ENCODE measurements at places on chromosomes 5 and 9.
A peak's percentile ranks its signal among the peaks of the same experiment; 100 is the strongest.

DNA sequence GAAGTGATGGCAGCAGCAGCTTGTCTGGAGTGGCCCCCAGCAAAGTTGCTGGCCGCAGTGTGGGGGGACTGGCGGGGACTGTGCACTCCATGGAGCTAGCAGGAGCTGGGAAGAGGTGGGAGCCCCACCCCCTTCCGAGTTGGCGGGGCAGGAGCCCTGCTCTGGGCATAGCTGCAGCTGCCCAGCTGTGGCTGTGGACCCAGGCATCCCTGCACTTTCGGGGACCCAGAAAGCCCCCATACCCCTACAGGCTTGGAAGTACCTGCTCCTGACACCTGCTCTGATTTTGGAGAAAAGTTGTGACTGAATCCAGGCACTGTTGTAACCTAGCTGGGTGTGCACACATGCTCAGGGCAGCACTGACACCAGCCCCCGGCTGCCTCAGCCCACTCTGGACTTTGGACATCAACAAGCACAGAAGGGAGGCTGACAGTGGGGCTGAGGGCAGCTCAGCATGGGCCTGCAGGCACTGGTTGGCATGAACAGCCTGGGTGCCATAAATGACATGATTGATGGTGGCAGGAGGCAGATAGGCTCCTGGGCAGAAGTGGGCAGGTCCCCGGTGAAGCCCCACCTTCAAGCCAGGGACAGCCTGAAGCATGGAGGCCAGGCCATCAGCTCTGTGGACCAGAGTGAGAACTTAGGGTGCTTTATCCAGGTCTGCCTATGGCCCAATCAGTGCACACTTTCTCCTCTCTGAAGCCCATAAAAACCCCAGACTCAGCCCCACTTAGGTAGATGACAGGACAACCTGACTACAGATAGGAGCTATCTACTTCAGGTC is 12.6 kb downstream of the LMBRD2 start:
- DNase-seq, result no peak

- DNase-seq, result no peak
Observed at GRCh38 chr9:127283917-127284497, 19.4 kb downstream of the GARNL3 start.

- no peak for DNase-seq
Observed at GRCh38 chr5:173232499-173233346, 2.3 kb downstream of the NKX2-5 start.

DNA sequence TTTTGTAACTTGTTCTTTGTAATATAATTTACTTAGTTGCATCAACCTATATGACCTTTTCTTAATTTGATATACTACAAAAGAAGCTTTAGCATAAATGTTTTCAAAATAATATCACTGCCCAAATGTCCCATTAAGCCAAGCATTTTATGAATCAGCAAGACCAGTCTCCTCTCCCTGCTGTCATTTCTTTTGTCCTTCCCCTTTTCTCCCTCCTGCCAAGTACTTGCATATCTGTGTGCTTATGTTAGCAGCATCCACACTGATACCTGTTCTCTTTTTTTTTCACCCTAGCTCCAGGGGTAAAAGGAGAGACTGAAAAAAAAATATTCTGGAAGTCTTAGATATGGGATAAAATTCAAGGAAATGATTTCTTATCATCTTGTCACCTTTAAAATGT is 69.7 kb downstream of the ZSWIM6 start:
- no peak for DNase-seq

GRCh38 chr9:114364134-114365041 is 23.4 kb downstream of the AKNA start:
- DNase-seq, result no peak

- DNase-seq, result no peak
Observed at GRCh38 chr5:147971472-147971871, 65.1 kb upstream of the C5orf46 start.

GRCh38 chr5:147341345-147341744 is 106.5 kb downstream of the STK32A start:
- no peak for DNase-seq

- no peak for DNase-seq
Observed at GRCh38 chr5:179599973-179600372, 23.5 kb downstream of the HNRNPH1 start.

DNA sequence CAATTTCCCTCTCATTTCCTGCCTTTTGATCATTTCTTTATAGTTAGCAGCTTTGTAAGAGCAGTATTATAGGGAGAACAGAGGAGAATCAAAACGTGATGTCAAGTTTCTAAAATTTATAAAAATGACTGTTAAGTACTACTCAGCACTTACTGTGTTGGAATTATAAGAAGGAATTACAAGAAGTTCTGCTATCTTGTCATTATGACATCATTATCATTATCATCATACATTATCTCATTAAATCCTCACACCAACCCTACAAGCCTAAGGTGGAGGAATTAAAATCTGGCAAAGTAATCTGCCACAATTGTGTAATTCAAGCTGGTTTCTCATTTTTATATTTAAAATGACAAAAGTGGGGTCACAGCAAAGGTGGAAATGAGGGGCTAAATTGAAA is 316.2 kb upstream of the CD180 start:
- no peak for DNase-seq

DNA sequence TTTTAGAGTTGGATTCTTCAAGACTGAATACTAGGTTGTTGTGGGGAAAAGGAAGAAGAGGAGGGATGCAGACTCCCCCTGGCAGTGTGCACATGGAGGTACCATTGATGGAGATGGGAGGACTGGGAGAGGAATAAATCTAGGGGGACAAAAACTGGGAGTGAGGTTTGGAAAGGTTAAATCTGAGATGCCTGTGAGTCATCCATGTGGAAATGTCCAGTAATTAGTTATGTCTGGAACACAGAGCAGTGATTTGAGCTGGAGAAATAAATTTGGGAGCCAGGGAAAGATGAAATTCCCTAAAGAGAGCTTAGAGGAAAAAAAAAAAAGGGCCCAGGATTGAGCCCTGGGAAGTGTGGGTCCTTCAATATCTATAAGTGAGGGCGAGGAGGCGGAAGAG is 8.0 kb upstream of the CCIN start:
- no peak for DNase-seq

- DNase-seq, result no peak
Observed at GRCh38 chr9:37652261-37652660, 1.5 kb downstream of the FRMPD1 start.

- DNase-seq, result no peak
Observed at GRCh38 chr5:180865981-180866695, 5.1 kb upstream of the ZFP62 start.

DNA sequence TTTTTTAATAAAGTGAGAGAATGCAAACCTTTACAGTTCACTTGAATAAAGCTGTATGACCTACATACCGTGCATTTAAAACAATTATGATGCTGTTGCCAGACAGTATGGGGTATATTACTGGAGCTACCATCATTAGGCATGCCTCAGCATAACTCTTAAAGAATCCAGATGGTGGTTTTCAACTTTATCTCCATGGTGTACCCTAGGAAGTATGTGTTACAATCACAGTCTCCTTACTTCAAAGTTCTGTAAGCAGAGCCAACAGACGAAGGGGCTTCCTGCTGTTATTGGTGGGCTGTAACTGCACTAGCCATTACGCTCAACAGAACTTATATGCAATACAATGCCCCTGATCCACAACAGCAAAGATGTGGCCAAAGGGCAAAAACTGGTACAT is 803.3 kb downstream of the DTWD2 start:
- no peak for DNase-seq

GRCh38 chr5:131393498-131393968 is 129.7 kb downstream of the CDC42SE2 start:
- DNase-seq, result no peak

DNA sequence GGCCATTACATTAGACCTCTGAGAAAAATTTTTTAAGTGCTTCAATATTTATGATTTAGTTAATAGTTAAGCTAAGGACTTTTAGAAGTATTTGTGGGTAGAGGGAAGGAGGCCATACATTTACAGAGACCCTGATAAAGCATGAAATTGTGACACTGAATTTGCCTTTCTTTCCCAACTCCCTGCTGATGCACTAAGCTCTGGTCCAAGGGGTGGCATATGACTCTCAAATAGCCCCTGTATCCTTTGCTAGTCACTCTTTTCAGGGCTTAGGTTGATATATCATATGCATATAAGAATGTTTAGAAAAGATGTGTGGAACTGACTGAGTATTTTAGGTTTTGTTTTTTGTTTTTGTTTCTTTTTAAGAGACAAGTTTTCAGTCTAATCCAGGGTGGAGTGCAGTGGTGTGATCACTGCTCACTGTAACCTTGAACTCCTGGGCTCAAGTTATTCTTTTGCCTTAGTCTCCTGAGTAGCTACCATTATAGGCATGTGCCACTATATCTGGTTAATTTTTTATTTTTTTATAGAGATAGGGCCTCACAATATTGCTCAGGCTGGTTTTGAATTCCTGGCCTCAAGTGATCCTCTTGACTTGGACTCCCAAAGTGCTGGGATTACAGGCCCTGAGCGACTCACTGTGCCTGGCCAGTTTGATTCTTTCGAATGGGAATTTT is 20.5 kb downstream of the KIAA1958 start:
- DNase-seq, result no peak

DNA sequence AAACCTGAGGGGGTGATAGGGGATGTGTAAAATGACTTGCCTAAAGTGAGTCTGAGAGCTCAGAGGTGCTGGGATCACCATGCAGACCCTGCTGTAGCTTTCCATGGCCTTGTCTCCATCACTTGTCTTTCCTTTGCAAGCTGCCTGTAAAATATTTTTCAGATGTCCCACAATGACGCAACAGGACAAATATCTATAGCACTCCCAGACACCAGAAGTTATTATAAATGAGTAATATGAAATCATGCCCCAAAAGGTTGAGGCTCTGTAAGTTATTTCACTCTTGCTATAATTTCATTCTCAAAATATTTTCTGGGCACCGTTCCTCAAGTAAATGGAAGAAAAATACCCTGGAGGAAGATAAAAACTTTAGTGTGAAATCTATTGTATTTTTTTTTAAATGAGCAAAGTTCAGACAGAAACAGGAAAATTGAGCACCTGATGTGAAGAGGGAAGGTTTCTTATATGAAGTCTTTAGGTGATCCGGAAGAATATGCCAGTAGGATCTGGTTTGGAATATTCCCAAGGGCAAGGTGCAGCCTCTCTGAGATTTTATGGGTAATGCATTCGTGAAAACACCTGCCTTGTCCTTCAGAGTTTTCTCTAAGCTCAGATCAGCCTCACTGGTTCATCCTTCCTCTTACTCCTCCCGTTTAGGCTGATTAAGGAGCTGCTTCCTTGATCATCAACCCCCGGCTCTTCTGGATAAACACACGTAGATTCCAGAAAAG is 138.3 kb upstream of the DMAC1 start:
- no peak for DNase-seq

DNA sequence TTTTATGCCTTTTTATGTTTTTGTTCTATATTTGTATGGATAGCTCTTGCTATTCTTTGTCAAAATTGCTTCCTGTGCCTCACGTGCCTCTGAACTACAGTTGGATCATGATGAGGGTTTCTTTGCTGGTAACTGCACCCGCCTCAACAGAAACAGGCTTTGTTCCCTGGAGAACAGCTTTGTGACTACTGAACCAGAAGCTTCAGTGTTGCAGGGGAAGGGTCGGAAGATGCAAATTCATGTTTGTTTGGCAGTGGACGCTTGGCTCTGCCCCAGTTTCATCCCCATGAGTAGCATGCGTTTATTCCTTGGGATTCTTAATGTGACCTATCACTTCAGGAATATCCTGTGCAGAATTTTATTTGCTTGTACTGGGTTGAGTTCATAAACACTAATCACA is 959.1 kb upstream of the WWC1 start:
- DNase-seq, result no peak

- no peak for DNase-seq
Observed at GRCh38 chr9:107816561-107817021, 327.0 kb upstream of the KLF4 start.

GRCh38 chr5:68114378-68115040 is 101.0 kb upstream of the PIK3R1 start:
- DNase-seq, result no peak

DNA sequence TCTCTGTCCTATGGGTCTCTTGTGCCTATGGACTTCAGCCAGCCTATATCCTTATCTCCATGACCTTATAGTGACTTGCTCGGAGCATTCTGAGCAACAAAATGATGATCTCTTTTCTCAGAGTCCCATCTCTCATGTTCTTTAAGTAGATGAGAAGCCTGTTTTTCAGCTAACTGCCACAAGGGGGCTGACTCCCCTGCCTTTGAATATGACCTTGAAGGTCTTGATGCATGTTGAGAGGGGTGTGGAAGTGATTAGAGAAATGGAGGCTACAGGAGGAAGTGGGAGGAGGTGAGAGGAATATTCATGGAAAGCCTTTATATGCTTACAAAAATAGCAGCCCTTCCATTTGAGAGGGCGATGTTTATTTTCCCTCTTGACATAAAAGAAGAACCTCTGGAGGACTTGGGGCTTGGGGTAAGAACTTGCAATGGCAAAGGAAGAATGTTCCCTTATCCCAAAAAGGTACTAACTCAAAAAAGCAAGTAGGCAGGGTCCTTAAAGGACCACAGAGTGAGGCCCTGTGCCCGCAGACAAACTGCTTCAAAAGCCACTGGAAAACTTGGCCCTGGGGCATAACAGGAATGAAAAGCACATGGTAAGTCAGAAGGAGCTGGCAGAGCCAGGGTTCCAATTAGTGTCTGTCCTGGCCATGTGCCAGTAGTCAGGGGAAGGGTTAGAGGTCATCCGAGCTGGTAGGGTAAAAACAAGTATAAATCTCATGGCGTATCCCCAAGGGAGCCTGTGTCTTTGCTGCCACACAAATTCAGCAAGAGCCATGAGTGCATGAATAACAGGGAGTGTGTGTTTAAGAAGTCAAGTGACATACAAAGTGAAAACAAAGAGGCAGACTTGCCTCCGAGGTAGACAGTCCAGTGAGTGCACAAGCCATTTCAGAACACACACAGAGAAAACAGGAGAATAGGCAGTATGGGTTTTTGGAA is 39.1 kb downstream of the FGD3 start:
- DNase-seq, result no peak

- DNase-seq, result no peak
Observed at GRCh38 chr5:147093138-147093537, 141.7 kb upstream of the STK32A start.

DNA sequence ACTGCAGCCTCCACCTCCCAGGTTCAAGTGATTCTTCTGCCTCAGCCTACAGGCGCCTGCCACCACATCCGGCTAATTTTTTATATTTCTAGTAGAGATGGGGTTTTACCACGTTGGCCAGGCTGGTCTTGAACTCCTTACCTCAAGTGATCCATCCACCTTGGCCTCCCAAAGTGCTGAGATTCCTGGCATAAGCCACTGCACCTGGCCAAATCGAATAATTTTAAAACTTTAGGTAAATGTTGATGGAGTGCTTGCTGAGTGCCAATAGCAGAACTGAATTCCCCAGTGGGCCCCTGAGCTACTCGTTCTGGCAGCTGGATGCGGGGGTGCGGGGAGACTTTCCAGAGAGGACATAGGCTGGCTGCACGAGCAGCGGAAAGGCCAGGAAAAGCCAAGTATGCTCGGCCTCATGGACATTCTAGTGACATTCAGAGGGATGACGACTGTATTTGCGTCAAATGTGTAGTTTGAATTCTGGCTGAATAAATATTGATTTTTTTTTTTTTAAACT is 16.8 kb downstream of the TRAF2 start:
- peak; percentile 88 for DNase-seq

GRCh38 chr5:54518146-54518817 is 723 bp downstream of the SNX18 start:
- DNase-seq, result peak; percentile 74

GRCh38 chr5:120910629-120911028 is 446.5 kb downstream of the PRR16 start:
- no peak for DNase-seq
